ENCODE measurements at places on chromosomes 5 and 9.

DNA sequence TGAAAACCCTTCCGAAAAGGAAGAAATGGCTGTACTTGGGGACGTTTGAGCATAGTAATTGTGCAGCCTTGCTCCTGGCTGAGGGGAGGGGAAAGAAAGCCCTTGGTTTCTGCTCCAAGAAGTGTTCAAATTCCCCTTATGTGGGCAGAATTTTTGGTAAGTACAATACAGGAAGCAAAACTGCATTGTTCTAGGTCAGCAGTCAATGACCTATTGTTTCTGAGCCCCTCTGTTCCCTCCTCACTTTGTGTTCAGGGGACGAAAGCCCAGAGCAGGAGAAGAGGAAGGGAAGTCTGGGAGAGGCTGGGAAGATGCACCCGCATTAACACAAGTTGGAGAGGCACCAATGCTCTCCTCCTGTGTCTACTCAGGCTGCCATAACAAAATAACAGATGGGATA, 11.9 kb downstream of the BASP1 start:
- DNase-seq = no peak

DNA sequence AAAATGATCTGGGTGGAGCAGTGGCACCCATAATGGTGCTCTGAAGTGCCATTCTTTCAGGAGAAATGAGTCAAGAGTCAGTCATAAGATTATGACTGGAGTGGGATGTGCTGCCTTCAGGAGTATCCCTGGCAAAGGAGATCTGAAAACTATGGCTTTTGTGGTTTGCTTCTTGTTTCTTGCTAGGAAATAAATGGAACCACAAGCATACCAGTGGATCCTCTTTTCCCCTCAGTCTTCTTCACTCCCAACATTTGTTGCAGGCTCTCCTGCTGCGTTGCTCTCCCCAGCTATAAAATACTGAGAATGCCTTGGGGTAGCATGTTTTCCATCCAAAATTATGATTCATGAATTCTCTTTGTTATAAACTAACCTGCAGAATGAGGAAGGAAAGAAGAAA, 199.1 kb downstream of the NNT start:
- DNase-seq = no peak

DNA sequence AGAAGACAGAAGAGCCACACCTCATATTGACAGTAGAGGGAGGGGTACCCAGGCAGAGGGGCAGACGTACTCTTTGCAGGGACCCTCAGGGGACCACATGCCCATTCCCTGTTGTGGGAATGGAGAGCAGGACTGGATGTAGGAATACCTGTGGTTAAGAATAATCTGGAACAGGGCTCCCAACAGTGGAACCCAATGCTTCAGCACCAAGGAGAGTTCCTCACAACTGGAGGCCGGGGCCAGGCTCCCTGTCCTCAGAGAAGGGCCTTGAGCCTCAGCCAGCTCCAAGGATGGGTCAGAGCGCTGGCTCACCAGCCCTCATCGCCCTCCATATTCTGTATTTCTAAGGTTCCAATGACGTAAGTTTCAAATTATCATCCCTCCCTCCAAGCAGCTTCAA, 7.4 kb upstream of the SHC3 start:
- peak; percentile 47 for DNase-seq

- no peak for DNase-seq
Observed at GRCh38 chr5:80653502-80653901, 950 bp upstream of the MSH3 start.

- no peak for DNase-seq
Observed at GRCh38 chr5:177134697-177135225, 1.2 kb downstream of the NSD1 start.

DNA sequence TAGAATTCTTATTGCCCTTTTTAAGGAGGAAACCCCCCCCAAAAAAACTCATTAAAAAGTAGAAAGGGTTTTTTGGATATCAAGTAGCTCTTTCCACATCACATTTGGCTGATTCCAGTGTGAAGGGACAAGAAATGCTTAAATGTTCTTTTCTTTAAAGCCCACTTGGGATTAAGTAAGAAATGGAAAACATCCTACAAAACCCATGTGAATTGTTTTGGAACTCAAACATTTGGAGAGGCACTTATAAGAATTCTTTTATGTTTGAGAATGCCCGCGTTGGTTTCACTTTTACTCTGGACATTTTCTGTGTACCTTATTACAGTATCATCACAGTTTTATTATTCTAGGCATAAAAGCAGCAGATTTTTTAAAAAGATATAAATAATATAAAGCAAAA, 301.1 kb upstream of the ACTBL2 start:
- no peak for DNase-seq

- DNase-seq = no peak
Observed at GRCh38 chr5:86011937-86012336, 605.8 kb upstream of the COX7C start.

DNA sequence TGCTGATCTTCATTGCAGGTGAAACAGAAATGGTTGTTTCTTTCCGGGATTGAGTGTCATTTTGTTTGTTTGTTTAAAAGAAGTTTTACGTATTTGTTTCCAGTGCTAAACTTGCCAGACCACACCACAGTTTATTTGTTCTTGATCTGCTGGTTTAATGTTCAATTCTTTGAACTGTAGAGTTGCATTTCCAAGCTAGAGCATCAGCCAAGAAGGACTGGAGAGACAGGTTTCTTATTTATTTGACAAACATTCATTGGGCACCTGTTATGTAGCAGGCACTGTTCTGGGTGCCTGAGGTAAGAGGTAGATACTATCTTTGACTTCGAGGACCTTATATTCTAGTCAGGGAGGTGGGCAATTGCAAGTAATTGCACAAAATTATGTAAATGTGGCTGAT, 45.0 kb downstream of the MCCC2 start:
- no peak for DNase-seq

GRCh38 chr5:140214831-140215230, 39.8 kb downstream of the CYSTM1 start:
- no peak for DNase-seq

DNA sequence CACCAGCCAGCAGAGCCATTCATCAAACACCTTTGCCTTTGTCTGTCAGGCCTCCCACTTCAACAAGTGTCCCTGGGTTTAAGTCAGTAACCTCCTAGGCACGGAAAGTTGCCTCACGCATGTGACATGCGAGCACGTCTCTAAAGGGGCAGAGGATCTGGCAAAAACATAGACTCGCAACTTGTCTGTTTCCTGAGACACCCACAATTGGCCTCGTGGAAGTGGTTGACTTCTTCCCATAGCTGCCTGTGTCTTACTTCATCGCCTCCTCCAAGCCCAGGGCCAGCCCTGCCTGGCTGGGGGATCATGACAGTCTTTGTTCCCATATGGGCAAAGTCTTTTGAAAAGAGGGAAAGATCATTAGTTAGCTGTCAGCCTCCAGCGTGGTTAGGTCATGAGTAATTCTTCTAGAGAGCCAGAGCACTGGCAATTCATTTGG, 35.5 kb upstream of the GLRX start:
- DNase-seq = no peak

DNA sequence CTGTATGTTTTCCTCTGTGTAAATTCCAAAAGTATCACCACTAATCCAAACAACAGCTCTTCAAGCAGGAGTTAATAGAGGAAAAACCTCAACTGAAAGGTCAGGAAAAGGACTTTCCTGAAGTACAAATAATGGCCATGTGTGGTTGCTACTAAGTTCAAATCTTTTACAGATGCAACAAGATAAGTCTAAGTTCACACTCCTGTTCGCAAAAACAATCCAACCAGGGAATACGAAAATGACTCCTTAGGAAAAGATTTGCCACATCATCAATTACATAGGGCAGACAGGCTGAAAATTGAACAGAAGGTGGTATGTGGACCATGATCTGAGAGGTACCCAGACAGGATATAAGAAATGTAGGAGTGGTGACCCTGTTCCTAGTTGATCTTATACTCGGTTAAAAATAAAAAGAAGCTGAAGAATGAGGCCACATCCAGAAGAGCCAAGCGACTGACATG, 210.2 kb downstream of the TSSK1B start:
- no peak for DNase-seq

GRCh38 chr5:78243639-78244038, 50.9 kb downstream of the AP3B1 start:
- DNase-seq = no peak

DNA sequence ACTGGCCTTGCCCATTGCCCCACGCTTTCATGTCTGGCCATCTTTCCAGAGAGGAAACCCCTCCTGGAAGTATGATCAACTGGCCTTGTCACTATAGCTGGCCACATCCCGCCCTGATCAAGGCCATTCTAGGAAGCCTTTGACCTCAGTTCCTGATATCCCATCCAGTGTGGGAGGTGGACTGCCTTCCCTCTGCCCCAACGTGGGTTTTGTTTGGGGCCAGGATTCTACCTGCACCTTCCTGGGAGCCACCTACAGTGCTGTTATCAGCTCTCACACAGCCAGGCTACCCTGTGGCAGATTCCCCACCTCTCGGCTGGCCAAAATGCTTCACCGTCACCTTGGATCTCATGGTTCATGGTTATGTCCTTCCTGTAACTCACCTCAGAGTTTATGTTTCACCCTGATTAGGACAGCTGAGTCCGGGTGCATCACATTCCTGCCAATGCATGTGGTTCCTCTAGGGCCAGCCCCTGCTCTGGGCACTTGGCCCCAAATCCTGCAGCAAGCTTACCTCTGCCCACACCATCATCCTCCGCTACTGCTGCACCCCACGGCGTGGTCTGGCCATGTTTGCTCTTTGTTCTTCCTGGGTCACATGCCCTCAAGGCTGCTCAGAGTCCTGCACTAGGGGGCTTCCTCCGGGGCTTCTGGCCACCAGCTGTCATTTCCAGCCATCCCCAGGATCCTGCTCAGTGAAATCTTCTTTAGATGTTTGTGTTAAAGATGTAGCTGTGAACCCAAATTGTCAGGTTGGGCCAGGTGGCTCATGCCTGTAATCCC, 24.2 kb upstream of the S1PR3 start:
- DNase-seq = no peak

- DNase-seq = peak; percentile 71
Observed at GRCh38 chr9:78035383-78035993, 3.9 kb upstream of the GNAQ start.

DNA sequence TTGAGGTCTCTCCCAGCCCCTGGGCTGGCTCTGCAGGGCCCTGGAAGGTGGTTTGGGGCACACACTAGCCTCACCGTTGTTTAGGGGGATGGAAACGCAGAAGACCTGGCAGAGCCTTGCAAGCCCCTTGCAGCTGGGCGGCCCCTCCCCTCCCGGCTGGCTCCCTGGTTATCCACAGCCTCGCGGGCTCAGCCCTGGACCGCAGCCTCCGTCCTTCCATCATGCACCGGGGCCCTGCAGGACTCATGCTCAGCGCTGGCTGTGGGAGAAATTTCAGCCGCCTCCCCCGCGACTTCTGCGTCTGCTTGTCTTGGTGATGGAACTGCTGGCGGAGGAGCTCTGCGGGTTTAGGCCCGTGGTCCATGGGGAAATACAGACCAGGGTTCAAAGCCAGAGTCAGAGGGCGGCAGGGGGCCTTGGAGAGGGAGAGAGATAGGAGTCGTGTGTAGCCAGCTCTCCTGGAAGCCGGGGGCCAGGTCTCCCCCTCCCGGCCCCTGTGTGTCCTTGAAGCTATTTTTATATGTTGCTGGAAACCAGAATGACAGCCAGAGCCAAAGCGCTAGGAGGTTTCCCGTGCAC, 75.8 kb upstream of the IER5L start:
- DNase-seq = no peak

DNA sequence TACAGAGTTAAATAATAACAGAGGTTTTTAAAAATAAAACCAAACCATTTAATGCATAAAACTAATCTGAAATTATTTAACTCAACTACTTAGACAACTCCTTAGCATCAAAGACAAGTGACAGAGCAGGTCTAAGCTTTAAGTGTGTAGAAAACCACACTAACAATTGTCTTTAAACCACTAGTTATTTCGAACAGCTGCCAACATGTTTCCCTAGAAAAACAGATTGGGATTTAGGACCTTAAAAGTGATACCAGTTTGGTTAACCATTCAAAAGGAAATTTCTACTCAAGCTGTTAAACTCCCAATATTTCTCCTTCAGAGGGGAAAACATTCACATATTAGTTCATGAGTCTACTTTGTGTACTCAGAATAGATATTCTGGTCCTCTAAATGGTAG, 208.7 kb downstream of the BNC2 start:
- DNase-seq = no peak

DNA sequence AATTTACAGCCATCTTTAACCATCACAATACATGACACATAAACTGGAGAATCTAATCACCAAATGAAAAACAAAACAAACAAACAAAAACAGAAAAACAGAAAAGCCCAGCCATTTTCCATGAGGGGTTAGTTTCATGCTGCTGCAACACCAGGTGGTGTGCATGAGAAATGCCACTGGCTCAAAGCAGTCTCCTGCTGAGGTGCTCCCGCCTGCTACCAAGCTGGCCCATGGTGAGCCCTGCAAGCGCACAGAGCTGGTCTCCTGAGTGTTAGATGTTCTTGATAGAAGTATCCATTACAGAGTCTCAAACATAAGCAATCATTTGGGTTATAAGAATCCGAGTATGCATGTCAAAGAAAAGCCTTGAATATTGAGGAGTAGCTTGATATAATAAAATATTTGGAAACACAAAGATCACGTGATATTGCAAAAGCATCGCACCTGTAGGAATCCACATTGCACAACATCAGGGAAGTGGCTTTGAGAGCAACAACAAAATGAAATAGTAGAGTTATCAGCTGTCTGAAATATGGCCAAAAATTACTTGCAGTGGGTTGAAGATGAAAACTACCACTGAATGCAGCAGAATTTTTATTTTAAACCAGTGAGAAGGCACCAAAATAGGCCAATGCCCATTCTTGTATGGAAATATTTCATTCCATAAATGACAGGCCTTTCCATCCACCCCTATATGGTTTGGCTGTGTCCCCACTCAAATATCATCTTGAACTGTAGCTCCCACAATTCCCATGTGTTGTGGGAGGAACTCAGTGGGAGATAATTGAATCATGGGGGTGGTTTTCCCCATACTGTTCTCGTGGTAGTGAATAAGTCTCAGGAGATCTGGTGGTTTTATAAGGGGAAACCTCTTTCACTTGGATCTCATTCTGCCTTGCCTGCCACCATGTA, 194.8 kb downstream of the SYK start:
- no peak for DNase-seq

- DNase-seq = no peak
Observed at GRCh38 chr9:136409557-136410455, 608 bp downstream of the ENTR1 start.

DNA sequence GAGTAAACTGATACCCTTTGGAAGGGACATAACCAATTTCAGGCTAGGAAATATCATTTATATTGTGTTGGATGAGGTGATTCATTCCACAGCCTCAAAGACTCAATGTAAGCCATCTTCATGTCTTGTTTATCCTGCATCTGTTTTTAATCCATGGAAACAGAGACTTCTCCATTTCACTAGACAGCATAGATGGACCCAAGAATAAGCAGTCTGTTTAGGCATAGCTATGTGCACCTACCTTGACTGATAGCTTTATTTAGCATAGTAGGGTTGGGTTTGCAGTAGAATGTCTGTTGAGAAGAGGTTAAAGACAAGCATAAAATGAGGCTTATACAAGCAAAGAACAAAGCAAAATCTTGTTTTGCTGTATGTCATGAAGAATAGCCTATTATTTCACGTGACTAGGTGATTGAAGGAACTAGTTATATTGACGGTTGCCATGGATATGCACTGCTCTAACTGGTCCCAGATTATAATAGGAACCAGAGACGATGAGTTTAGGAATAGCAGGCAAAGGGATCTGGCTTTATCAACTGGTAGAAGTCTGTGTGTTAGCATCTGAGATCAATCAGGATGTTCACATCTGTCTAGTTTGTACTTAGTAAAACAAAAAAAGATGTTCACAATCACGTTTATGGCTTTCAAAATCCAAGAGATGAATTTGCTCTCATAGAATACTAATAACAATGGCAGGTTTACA, 154.8 kb upstream of the KLF9 start:
- no peak for DNase-seq

Measured in HAP-1 (cell line).